Thyroid gland (tissue), 4 donors: ENCODE measurements at places on chromosomes 6 and 20. TPM values are rescaled to one million over a fixed set of nuclear protein-coding genes. Genes with fewer than 3 reads are reported as not detected.
A peak's percentile ranks its signal among the peaks of the same experiment; 100 is the strongest.

Gene GSTA4
- total RNA-seq: 20.9 TPM

Gene DEFB132
- not detected for total RNA-seq

Gene SIRPD
- not detected for total RNA-seq

Gene FKBP1C
- total RNA-seq: 0.45 TPM

Gene MAPK13
- 50.9 TPM for total RNA-seq

Gene CTAGE9
- 0.75 TPM for total RNA-seq

Gene TAGAP
- 1.1 TPM for total RNA-seq

- H3K27ac ChIP-seq: no peak overlapping the region
- H3K27me3 ChIP-seq: no peaks in the 10 kb centered on the region
- peaks cover 65% of the 10 kb centered on the region for H3K4me1 ChIP-seq
Measured at GRCh38 chr6:166617359-166617758, 9.7 kb downstream of the RPS6KA2 start.

GRCh38 chr6:90595854-90596253 is 9.0 kb upstream of the MAP3K7 start:
- no peak overlapping the region for H3K27ac ChIP-seq
- no peaks in the 10 kb centered on the region for H3K4me1 ChIP-seq
- no peak overlapping the region for H3K4me3 ChIP-seq
- H3K36me3 ChIP-seq: no peaks in the 10 kb centered on the region
- no peaks in the 10 kb centered on the region for H3K27me3 ChIP-seq

- no peaks in the 10 kb centered on the region for H3K4me1 ChIP-seq
- no peak overlapping the region for H3K4me3 ChIP-seq
- no peaks in the 10 kb centered on the region for H3K36me3 ChIP-seq
- no peak for DNase-seq
- no peak overlapping the region for H3K27ac ChIP-seq
Measured at GRCh38 chr20:62782893-62783278, 13.4 kb upstream of the MRGBP start.

- H3K27ac ChIP-seq: no peak overlapping the region
- H3K4me3 ChIP-seq: no peak overlapping the region
Measured at GRCh38 chr20:56400001-56400640, 7.7 kb downstream of the CSTF1 start.

DNA sequence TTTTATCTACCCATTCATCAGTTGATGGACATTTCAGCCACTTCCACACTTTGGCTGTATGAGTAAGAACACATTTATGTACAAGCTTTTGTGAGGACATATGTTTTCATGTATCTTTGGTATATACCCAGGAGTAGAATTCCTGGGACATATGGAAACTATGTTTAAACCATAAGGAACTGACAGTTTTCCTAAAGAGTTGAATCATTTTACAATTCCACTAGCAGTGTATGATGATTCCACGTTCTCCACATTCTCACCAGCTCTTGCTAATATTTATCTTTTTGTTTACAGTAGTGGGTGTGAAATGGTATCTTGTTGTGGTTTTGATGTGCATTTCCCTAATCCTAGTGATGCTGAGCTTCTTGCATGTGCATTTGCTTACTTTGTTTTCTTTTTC is 338.1 kb downstream of the PLCB1 start:
- no peaks in the 10 kb centered on the region for H3K27me3 ChIP-seq
- no peaks in the 10 kb centered on the region for H3K4me1 ChIP-seq
- no peak overlapping the region for H3K27ac ChIP-seq
- H3K4me3 ChIP-seq: no peak overlapping the region

GRCh38 chr6:156943166-156943565 is 166.0 kb downstream of the ARID1B start:
- H3K4me1 ChIP-seq: peaks cover 14% of the 10 kb centered on the region
- DNase-seq: no peak
- no peak overlapping the region for H3K4me3 ChIP-seq
- no peaks in the 10 kb centered on the region for H3K36me3 ChIP-seq

- no peaks in the 10 kb centered on the region for H3K27me3 ChIP-seq
- peak; percentile 92 for DNase-seq
- no peak overlapping the region for H3K4me3 ChIP-seq
- peaks cover 21% of the 10 kb centered on the region for H3K4me1 ChIP-seq
Measured at GRCh38 chr20:973785-974194, 28.3 kb downstream of the RSPO4 start.

DNA sequence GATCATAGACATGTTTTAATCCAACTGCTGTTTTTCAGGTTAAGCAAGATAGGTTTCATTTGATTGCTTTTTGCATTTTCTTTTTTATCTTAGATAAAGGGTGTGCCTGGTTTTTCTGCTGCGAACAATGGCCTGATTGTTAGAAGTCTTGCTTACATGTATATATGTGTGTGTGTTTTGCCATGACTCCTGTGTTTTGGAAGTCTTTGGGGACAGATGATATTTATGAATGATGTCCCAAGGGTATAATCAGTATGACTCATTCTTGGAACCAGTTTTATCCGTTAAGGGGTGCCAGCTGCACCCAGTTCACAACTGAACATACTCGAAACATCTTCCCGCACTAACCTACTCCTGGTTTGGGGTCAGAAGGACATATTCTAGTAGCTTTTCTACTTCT is 230.1 kb upstream of the SUPT3H start:
- no peaks in the 10 kb centered on the region for H3K36me3 ChIP-seq
- no peak overlapping the region for H3K4me3 ChIP-seq
- no peak overlapping the region for H3K27ac ChIP-seq
- DNase-seq: no peak

DNA sequence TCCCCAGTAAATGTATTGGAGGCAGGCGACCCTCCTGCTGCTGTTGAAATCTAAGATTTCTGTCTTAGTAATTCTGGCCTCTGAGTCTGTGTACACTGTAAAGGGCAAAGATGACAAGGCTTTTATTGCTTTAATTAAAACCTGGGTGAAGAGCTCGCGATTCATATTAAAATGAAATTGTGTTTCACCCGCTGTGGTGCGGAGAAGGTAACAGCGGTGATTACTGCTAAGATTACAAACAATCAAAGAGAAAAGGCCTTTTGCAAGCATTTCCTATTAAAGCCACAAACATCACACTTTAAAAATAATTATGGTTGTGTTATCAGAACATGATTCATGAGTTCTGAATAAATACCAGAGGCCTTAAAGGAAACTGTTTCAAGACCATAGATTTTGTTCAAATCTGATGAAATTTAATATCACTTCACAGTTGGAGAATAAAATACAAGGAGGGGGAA is 69.3 kb downstream of the TOX2 start:
- DNase-seq: no peak
- no peak overlapping the region for H3K4me3 ChIP-seq
- no peaks in the 10 kb centered on the region for H3K4me1 ChIP-seq
- H3K27ac ChIP-seq: no peak overlapping the region

DNA sequence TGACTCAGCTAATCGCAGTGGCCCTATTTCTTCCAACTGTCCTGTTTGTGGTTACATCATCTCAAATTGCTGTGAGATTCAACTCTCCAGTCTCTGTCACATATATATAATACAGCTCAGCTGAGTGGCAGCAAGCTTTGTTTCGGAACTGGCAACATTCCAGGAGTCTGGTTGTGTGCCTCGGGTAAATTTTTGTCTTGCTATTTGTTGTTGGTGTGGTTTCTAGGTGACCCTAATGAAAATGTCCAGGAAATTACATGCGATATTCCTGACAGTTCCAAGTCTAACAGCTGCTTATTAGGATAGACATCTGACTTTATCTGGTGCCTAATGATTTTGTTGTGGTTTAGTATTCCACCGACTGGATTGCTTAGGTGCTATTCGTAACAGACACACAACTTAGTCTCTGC is 581.8 kb downstream of the CD109 start:
- no peak overlapping the region for H3K27ac ChIP-seq
- no peak for DNase-seq

DNA sequence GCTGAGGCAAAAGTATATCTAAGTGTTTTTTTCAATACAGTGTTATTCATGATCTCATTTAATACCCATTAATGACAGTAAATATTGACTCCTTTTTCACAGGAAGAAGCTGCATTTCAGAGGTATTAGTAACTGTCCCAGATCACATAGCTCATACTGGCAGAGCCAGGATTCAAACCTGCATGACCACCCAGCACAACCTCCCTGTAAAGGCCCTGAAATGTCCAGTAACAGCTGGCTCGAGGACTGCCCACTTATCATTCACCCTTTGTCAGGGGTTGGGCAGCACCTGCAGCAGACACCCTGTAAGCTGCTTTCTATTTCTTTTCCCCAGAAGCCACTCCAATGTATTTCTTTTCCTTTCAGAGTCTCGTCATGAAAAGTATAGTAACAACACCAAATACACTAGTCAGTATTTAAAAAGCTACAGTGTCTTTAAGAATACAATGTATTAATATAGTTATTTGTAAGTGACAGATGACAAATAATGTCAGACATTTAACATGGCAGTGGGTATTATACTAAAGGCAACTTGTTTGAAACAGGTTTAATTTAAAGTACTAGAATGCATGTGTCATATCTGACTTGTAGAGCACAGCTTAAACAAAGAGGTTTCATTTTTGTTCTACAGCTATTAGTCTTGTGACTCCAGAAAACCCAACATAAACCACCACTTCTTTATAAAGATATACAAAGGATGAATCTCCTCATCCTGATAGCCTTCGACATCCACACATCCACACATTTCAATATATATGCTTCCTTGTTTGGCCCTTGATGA is 841.6 kb upstream of the GJE1 start:
- no peak for DNase-seq
- no peaks in the 10 kb centered on the region for H3K27me3 ChIP-seq

DNA sequence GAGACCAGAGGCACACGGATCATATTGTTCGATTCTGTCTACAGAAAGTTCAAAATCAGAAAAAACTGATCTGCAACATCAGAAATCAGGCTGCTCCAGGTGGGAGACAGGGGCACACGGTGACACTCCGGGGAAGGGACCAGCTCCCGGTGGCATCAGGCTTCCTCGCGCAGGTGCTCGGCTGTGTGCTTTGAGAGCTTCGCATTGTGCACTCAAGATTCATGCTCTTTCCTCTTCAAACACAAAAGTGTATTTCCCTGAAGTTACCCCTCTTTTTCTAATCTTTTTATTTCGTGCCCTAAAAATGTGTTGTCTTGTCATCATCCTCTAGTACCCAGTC is 108.1 kb downstream of the DLL1 start:
- H3K27me3 ChIP-seq: no peaks in the 10 kb centered on the region
- no peaks in the 10 kb centered on the region for H3K36me3 ChIP-seq
- H3K4me1 ChIP-seq: no peaks in the 10 kb centered on the region
- DNase-seq: no peak
- no peak overlapping the region for H3K4me3 ChIP-seq

GRCh38 chr20:40467703-40468411 is 221.2 kb downstream of the MAFB start:
- no peak overlapping the region for H3K27ac ChIP-seq
- no peaks in the 10 kb centered on the region for H3K36me3 ChIP-seq
- no peak overlapping the region for H3K4me3 ChIP-seq
- H3K4me1 ChIP-seq: no peaks in the 10 kb centered on the region
- DNase-seq: no peak

DNA sequence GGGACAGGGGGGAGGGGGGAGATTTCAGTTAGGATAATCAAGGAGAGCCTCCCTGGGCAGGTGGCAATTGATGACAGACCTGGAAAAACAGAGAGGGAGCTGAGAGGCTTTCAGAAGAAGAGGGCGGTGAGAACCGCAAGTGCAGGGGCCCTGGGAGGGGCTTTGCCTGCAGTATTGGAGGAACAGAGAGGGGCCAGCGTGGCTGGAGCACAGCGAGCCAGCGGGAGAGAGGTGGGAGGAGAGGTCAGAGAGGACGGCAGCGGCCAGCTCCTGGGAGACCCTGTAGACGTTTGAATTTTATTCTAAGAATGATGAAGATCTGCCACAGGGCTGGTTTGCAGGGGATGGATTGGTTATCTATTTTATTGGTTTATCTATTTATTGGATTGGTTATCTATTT is 34.5 kb upstream of the NOL4L start:
- no peak overlapping the region for H3K4me3 ChIP-seq
- no peak overlapping the region for H3K27ac ChIP-seq
- H3K36me3 ChIP-seq: no peaks in the 10 kb centered on the region
